ENCODE measurements at places on chromosomes 7 and 10. TPM values are rescaled to one million over a fixed set of nuclear protein-coding genes. Genes with fewer than 3 reads are reported as not detected.

MMD2 gene
- total RNA-seq, result not detected

NAT16 gene
- not detected for total RNA-seq

LIPJ gene
- not detected for total RNA-seq

CCDC172 gene
- total RNA-seq, result not detected

NKX1-2 gene
- total RNA-seq, result not detected

CALCR gene
- 0.09 TPM for total RNA-seq

ZNF775 gene
- total RNA-seq, result 4.2 TPM

SNX10 gene
- total RNA-seq, result 7.1 TPM

MTPN gene
- 82.1 TPM for total RNA-seq

SOSTDC1 gene
- total RNA-seq, result 2.8 TPM

CALML3 gene
- not detected for total RNA-seq

- no peak for DNase-seq
These were observed 23.7 kb downstream of the ELMO1 start for GRCh38 chr7:37424995-37425394.

DNA sequence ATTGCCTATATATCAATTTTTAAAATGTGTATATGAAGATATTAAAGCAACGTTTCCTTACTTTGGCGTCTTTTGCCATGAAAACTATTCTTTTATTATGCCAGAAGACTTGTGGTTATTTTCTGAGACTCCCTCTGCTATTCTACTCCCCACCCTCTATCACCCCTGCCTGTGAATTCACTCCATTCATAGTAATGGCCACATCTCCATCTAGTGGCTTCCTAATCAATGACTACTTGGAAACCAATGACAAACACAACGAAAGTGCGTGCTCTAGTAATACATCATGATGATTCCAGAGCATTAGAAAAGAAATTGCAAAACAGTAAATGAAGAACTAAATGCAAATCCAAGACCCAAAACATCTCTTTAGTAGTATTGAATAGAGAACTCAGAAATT, 186.7 kb upstream of the HGF start:
- no peak for DNase-seq

DNA sequence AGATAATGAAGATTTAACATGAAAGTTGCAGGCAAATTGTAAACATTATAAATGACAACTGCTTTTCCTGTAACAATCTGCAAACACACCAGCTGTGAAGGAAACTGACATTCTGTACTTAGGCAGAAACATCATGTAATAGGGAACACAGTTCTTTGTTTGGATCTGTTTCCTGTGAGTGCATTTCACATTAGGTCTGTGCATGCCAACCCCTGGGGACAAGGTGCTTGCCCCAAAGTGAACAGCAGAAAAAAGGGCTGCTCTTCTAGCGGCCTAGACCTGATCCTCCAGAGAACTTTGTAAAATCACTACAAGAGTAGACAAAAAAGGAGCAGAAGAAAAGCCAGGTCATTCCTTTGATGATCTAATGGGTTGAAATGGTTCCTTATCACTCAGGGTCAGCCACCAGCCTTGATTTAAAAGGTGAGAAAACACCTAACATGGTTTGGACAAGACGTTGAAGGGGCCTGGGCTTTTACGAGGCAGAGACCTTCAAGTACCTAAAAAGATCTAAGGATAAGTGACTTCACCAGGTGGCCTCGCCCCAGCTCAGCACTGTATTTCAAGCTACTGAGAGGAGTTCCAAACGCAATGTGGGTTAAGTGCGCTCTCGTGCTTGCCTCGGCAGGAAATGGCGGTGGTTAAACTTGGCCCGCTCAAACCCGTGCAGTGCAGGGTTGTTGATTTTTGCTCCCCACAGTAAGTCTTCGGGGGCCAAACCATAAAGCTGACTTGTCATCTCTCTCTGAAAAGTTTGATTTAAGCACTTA, 249.7 kb downstream of the CREB5 start:
- no peak for DNase-seq

GRCh38 chr7:134589491-134589941, 40.6 kb downstream of the AKR1B15 start:
- no peak for DNase-seq

DNA sequence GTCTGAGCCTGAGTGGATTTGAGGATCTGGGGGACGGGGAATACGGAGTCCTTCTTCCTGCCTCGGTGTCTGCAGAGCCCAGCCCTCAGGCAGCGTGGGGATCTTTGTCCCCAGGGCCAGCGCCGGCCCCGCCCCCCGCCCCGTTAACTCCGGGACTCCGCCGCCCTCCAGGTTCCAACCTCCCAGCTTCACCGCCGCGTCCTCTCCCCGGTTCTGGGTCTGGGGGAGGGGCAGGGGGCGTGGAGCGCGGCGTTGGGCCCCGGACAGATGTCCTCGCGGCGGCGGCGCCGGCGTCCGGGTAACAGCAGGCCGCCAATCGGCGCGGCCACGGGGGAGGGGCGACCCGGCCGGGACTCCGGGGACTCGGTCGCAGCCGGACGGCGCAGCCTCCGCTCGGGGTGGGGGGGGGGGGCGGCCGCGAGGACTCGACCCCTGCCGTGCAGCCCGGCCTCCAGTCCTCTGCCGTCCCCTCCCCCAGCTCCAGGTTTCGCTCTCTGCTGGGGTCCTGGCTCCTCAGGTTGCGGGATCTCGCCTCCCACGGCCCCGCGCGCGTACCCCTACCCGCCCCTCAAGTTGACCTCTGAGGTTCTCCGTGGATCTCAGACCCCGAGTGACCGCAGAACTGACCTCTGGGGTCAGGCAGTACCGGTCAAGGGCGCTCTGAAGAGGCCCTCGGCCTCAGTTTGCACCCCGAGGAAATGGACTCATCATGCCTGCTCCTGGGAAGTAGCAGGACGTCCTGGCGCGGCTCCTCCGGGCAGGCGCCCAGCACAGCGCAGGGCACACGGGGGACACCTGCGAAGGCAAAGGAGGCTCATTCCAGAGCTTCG, 2.3 kb upstream of the ELFN1 start:
- DNase-seq, result peak; percentile 34

- DNase-seq, result peak; percentile 21
These were observed 75.7 kb upstream of the CCDC71L start for GRCh38 chr7:106736508-106737201.

- DNase-seq, result no peak
These were observed 73.0 kb downstream of the UBE3C start for GRCh38 chr7:157211690-157212089.

DNA sequence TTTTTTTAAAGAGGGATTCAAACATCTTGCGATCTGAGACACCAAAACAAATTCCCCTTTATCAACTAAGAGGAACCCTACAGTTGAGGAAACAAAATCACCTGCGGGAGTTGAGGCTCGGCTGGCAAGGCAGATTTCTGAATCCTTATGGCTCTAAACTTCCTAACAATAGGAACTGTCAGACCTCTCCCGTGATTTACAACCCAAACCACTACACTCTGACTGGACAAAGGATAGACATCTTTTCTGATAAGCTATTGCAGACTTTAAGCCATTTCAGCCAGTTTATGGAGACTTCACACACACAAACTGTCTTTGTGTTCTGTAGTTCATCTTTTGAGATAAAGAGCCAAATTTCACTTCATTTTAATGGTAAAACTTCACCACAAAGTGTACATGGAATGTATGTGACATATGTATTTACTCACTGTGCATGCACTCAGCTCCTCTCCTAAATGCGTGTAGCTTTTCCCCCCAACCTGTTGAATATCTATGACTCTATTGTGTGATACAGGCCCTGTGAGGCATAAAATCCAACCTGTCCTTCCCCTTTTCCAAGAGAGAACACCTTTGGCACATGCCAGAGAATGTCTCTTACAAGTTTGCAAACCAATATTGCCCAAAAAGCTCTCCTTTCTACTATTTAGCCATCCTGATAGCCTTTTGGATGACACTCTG, 15.4 kb upstream of the TSPAN13 start:
- DNase-seq, result no peak

GRCh38 chr7:134527979-134528371, 608 bp downstream of the AKR1B10 start:
- no peak for DNase-seq

- no peak for DNase-seq
These were observed 535.1 kb downstream of the INHBA start for GRCh38 chr7:41167836-41168235.

- DNase-seq, result no peak
These were observed 11.0 kb downstream of the GLCCI1 start for GRCh38 chr7:7979558-7979957.

- peak; percentile 35 for DNase-seq
These were observed 39.0 kb upstream of the IFRD1 start for GRCh38 chr7:112411186-112411795.

DNA sequence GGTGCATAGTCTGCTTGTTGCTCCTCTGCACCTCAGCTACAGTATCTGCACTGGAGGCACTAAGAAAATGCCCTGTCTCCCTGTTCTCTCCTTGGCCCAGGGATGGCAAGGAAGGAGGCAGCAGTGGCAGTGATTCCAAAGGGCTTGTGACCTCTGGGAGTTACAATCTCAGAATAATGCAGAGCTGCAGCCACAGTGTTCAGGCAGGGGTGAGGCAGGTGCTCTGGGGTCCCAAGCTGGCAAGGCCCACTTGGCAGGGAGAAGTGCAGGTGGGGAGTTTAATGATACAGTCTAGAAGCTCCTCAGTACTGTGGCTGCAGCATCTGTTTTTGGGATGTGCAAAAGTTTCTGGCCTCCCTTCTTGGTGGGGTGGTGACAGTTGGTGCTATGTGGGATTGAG, 456.4 kb downstream of the CCSER2 start:
- DNase-seq, result no peak

- DNase-seq, result peak; percentile 24
These were observed 35.1 kb downstream of the SMNDC1 start for GRCh38 chr10:110269374-110270318.

- no peak for DNase-seq
These were observed 971 bp downstream of the PRKG1 start for GRCh38 chr10:51075043-51075872.
